ENCODE measurements at places on chromosomes 16 and 17.

DNA sequence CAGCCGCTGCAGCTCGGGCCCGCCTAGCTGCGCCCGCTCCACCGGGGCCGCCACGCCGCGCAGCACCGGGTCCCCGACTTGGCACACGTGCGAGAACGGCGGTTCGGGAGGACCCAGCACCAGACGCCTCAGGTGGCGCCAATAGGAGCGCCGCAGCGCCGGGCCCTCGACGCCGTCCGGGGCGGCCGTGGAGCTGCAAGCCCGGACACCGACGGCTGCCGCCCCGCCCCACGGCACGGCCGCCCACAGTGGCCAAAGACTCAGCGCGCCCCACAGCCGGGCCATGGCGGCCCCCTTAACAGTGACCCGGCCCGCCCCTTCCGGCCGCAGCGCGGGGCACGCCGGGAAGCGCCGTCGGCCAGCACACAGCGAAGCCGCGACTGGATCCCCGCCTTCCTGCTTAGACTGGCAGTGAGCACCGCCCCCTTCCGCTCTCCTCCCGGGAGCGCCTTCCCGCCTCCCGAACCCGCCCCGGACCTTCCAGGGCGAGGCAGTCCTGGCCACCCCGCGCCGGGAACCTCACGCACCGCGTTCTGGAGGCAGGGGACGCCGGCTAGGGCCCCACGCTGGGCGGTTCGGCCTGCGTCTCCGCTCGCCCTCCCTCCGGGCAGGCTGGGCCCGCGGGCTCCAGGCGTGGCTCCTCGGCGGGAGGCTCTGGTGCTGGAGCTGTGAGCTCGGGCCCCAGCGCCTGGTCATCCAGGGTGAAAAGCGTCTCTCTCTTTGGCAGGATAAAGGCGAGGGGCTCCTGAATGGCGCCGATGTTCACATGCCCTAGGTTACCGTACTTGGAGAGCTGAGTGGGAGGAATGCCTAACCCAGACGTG, at the start of gene PDF:
Gene PDF (minus strand): TSS at position 303 of the 824 bp plus-strand sequence. CDS start 18 bp downstream, at position 285.
- peak; percentile 67 for DNase-seq

- no peak for DNase-seq
These were observed 78.8 kb downstream of the TBC1D16 start for GRCh38 chr17:79956853-79957252.

DNA sequence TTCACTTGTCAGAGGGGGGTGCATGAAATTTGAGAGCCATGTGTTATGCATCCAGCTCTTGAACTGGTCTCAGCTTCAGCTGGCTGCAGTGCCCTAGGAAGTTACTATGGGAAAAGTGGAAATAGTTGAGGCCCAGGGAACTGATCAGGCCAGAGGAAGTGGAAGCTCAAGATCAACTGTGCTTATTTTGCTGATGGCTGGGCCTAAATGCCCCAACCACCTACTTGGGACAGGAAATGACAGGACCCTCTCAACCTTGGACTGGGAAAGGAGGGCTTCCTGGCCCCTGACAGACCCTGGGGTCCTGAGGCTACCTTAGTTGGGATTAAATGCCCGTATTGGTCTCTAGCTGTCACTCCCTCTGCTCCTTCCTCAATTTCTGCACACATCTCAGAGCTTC, 1.2 kb upstream of the TAOK2 start:
- DNase-seq: no peak

GRCh38 chr16:82046941-82047340, 11.9 kb downstream of the HSD17B2 start:
- DNase-seq: no peak

DNA sequence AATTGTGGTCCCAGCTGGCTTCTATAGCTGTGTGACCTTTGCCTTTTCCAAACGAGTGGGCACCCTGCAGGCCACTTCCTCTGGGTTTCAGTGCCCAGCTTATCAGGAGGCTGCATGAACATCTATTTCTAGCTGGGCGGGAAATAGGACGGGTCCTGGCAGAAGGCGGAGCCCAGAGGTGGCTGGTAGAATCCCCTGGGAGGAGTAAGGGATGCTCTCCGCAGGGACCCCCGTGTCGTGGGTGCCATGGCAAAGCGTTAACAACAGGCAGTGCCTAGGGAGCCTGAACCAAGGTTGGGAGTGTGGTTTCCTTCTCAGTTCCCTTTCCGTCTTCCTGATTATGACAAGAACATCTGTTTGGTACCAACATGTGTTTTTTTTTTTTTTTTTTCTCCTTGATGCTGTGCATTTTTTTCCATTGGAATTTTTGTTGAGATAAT, 58.2 kb downstream of the PLCG2 start:
- no peak for DNase-seq

- DNase-seq: no peak
These were observed 13.4 kb downstream of the WFDC1 start for GRCh38 chr16:84308120-84308519.
